ENCODE measurements at places on chromosomes 4 and X.
A peak's percentile ranks its signal among the peaks of the same experiment; 100 is the strongest.

DNA sequence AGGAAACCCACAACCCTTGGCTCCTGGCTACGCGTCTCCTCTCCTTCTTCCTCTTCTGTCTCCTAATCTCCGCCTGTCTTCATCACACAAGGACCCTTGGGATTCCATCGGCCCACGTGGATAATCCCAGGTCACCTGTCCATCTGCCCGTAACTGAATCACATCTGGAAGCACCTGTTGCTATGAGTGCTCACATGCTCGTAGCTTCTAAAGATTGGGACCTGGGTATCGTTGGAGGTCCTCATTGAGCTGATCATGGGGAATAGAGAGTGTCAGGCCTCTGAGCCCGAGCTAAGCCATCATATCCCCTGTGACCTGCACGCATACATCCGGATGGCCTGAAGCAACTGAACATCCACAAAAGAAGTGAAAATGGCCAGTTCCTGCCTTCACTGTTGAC is 175.4 kb downstream of the SHOX start:
- DNase-seq = no peak

GRCh38 chr4:126890994-126891393 is 741.8 kb upstream of the INTU start:
- no peak for DNase-seq

- peak; percentile 70 for DNase-seq
These were observed 97.7 kb upstream of the PTPN13 start for GRCh38 chr4:86496094-86497080.

GRCh38 chr4:55125763-55126541 is 557 bp upstream of the KDR start:
- no peak for DNase-seq

- no peak for DNase-seq
These were observed 55.4 kb downstream of the NPNT start for GRCh38 chr4:105950701-105951100.

DNA sequence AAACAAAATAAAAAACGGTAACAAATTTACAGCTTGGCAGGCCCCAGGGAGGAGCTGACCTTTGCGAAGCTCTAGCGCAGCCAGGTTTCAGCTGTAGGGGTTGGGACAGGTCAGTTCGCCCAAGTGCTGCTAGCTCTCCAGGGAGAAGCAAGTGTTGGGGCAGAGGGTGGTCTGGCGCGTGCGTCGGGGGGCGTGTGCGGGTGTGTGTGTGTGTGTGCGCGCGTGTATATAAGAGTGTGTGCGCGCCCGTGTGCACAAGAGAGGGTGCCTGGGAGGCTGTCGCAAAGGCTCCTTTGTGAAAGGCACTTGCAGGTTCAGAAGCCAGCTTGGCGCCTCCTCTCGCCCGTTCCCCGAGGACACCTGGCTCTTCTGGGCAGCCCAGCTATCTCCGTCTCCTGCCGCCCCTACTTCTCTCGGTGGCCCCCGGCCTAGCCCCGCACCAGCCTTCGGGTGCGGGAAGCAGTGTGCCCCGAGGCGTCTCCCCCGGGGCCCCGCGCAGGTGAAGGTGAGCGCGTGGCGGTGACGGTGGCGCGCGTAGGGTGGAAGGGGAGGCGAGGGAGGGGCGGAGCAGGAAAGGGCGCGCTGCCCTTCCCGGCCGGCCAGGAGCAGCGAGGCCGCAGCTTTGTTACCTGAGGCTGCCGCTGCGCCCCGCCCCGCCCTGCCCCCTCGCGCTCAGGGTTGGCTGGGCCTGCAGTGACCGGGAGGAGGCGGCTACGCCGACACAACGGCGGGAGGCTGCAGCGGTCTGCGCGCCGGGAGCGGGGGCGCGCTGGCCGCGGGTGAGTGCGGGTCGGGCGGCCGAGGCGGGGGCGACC is at the start of gene FHDC1:
Gene FHDC1, plus strand, starts transcription at position 693 of the 815 bp plus-strand sequence. CDS start 6,735 bp downstream, outside the sequence.
- no peak for DNase-seq

DNA sequence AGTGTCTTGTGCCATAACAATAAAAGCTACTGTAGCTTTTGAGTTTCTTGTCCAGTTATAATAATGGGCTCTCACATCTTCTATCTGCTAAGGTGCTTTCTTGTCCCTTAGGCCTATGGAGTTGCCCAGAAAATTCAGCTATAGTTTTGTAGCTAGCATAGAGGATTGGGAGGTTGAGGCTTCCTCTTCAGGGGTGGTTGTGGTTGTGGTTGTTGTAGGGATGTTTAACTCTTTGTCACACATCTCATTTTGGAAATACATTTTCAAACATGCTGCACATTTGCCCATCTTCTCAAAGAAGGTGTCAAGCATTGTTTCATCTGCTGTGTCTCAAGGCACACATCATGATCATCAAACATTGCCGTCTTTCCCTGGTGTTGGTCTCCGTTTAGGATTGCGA is 65.0 kb downstream of the ATXN3L start:
- DNase-seq = no peak

GRCh38 chr4:31905363-31905762 is 1185.2 kb downstream of the PCDH7 start:
- DNase-seq = no peak

GRCh38 chr4:80788798-80789197 is 241.7 kb upstream of the BMP3 start:
- no peak for DNase-seq

DNA sequence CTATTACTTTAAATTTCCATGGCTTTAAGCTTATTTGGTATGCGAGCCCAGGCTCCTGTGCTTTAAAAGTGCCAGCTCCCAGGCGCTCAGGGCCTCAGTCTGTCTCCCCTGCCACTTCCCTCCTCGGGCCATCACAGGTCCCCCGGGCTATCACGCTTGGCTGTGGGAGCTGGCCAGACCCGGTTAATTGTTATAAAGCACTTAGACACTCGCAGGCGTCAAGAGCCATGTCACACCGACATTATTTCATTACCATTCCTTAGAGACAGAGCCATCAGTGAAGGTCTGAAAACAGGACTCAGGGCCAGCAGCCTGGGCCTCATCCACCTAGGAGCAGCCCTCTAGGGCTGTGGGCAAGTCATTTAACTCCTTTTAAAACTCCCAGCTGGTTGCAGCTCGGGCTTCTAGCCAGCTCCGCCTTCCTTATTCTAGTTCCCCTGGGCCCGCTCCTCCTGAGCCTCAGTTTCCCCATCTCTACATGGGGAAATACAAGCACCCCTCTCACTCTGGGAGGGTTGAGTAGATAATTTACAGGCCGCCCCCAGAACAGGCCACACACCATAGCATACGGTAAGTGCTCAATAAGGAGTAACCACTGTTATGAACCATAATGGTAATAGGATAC is 99.0 kb downstream of the HMX1 start:
- DNase-seq = no peak

DNA sequence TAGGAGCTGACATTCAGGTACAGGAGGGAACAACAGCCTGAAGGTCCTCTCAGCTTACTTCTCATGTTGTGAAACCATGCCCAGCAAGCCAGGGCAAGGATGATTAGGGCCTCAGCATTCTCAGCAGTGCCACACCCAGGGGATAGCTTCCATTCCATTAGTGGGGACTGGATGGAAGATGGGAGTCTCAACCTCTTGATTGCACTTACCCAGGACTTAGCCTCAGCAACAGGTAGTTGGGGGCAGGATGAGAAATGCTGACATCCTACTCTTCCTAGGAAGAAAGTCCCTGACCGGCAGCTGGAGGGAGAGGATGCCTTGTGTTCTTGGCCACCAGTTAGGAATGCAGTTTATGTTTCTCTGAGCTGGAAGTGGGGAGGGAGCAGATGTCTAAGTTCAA is 8.8 kb upstream of the BEX3 start:
- no peak for DNase-seq

GRCh38 chrX:22526339-22526738 is 253.6 kb downstream of the CBLL2 start:
- DNase-seq = no peak

Measured in midbrain (tissue), 1 donor.